Common myeloid progenitor, CD34-positive (primary cell): ENCODE measurements at places on chromosomes 2 and 18.
A peak's percentile ranks its signal among the peaks of the same experiment; 100 is the strongest.

- no peaks in the 10 kb centered on the region for H3K36me3 ChIP-seq
- H3K27me3 ChIP-seq: no peaks in the 10 kb centered on the region
- H3K27ac ChIP-seq: peak within 1 kb of the TSS; percentile 88
- peak; percentile 64 for DNase-seq
- H3K4me3 ChIP-seq: peak within 1 kb of the TSS; percentile 44
Measured at GRCh38 chr2:64019083-64019974, at the start of gene VPS54. Gene VPS54 (minus strand): TSS chr2:64019428. CDS start chr2:63983999, 35,429 bp downstream.

GRCh38 chr2:85485815-85486214 lies 53.2 kb upstream of the MAT2A start:
- no peak overlapping the region for H3K4me3 ChIP-seq
- no peaks in the 10 kb centered on the region for H3K36me3 ChIP-seq
- H3K4me1 ChIP-seq: no peaks in the 10 kb centered on the region

DNA sequence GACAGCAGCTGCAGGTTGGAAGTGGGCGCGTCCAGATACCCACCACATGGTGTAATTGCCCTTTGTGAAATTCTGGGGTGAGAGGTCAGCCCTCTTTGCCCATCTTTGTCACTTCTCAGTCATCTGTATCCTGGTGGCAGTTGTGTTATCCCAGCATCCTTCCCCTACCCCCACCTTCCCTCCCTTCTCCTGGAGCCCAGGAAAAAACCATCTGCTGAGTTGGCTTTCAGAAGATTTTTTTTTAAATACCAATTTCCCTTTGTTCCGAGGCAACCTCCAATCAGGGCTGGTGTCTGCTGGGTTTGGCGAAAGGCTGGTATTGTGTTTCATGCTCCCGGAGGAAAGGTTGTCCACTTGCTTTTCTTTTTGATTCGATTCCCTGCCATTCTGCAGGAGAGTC lies 35.2 kb downstream of the SETBP1 start:
- H3K4me1 ChIP-seq: no peaks in the 10 kb centered on the region
- no peak overlapping the region for H3K27ac ChIP-seq
- H3K36me3 ChIP-seq: peaks cover 32% of the 10 kb centered on the region
- H3K27me3 ChIP-seq: no peaks in the 10 kb centered on the region
- DNase-seq: no peak

DNA sequence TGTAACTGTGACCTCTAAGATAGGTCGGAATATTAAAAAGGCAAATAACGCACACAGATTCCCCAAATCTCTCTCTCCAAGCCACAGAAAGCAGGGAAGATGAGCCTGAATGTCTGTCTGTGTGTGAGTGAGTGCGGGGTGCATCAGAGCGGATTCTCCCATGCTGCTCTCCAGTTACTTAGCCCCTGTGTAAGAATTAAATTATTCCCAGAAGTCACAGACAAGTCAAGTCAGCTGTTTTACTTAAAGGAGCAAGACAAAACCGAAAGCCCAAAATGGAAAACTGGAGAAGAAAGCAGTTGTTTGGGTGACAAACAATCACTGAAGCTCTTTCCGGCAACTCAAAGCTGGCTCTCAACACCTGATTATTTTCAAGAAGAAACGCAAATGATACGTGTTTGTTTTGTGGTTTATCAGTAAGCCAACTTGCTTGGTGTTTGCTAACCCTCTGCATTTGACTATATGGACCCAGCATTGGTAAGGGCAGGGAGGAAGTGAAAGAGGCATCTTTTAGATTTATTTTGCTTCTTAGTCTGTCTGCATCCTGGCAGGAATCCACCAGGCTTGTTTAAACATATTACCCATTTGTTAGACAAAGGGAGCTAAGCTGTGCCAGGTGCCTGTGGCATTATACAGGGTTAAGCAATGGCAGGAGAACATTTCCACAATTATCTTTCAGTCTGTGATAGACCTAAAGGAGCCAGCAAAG lies 121.5 kb upstream of the CREB1 start:
- no peaks in the 10 kb centered on the region for H3K36me3 ChIP-seq
- H3K27ac ChIP-seq: no peak overlapping the region
- no peak for DNase-seq
- H3K27me3 ChIP-seq: no peaks in the 10 kb centered on the region
- H3K4me1 ChIP-seq: no peaks in the 10 kb centered on the region
- no peak overlapping the region for H3K4me3 ChIP-seq

GRCh38 chr2:221495731-221496130 lies 76.4 kb downstream of the EPHA4 start:
- H3K4me1 ChIP-seq: no peaks in the 10 kb centered on the region
- H3K27ac ChIP-seq: no peak overlapping the region
- no peaks in the 10 kb centered on the region for H3K27me3 ChIP-seq

DNA sequence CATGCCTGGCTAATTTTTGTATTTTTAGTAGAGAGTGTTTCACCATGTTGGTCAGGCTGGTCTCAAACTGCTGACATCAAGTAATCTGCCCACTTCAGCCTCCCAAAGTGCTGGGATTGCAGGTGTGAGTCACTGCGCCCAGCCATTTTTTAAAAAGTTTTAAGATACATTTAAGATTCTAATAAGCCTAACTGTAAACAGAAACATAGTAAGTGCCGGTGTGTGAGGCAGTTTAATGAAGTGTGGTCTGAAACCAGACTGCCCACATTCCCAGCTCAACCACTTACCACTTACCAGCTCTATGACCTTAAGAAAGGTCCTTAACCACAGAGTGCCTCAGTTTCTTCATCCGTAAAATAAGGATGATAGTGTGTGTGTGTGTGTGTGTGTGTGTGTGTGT lies 42.4 kb downstream of the TMEM237 start:
- no peak overlapping the region for H3K4me3 ChIP-seq
- no peaks in the 10 kb centered on the region for H3K4me1 ChIP-seq
- no peak for DNase-seq

DNA sequence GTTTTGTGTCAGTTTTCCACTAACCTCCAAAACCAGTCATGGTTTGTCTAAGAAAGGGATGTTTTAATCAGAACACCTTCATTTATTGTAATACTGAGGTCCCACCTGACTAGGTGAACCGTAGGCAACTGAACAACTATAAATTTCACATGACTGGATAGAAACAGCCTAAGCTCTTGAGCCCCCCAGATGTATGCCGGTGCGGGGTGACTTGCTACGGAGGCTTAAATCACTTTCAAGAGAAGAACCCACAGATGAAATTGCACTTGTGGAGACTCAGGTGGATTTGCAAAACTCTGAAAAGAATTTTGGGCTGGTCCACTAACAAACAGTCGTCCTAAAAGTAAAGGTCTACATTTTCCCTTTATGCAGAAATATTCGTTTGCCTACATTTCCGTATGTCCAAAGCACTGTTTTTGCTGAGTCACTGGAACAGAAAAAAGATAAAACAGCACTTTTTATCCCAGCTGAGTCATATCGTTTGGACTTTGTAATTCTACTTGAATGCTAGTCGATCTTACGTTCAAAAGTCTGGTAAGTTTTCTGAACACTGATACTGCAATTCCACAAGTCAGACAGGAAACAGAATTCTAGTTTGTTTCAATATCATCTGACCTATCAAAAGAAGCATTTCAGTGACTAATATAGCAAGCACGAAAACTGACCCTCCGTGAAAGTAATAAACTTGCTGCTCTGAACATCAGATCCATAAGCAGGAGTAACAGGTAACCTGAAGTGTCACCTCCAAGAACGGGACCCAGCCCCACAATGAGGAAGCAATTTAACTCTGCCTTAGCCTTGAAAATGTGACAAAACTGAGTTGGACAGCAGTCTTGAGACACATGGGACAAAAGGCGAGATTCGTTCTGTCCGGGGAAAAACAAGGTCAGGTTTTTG lies 18.1 kb downstream of the ZNF516 start:
- peak; percentile 82 for DNase-seq
- H3K27me3 ChIP-seq: no peaks in the 10 kb centered on the region
- H3K36me3 ChIP-seq: no peaks in the 10 kb centered on the region
- peak overlapping the region; percentile 83 for H3K4me3 ChIP-seq
- H3K27ac ChIP-seq: peak overlapping the region; percentile 65

DNA sequence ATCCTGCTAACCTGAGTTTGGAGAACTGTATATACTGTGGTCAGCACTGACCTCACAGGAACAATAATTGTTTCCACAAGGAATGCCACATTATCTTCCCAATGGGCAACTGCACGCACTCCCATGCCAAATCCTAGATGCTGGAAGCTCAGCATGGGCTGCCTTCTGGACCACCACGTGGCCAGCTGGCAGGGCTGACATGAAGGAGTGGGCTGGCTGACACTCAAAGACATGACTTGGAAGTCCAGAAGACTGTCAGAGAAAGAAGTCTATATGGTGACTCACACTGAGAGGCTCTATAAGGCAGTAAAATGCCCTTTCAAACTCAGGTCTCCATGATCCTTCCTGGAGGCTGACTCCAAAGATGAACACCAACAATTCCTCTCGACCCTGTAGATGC lies 98.4 kb upstream of the RNF152 start:
- no peaks in the 10 kb centered on the region for H3K36me3 ChIP-seq
- no peak overlapping the region for H3K27ac ChIP-seq
- no peak for DNase-seq

DNA sequence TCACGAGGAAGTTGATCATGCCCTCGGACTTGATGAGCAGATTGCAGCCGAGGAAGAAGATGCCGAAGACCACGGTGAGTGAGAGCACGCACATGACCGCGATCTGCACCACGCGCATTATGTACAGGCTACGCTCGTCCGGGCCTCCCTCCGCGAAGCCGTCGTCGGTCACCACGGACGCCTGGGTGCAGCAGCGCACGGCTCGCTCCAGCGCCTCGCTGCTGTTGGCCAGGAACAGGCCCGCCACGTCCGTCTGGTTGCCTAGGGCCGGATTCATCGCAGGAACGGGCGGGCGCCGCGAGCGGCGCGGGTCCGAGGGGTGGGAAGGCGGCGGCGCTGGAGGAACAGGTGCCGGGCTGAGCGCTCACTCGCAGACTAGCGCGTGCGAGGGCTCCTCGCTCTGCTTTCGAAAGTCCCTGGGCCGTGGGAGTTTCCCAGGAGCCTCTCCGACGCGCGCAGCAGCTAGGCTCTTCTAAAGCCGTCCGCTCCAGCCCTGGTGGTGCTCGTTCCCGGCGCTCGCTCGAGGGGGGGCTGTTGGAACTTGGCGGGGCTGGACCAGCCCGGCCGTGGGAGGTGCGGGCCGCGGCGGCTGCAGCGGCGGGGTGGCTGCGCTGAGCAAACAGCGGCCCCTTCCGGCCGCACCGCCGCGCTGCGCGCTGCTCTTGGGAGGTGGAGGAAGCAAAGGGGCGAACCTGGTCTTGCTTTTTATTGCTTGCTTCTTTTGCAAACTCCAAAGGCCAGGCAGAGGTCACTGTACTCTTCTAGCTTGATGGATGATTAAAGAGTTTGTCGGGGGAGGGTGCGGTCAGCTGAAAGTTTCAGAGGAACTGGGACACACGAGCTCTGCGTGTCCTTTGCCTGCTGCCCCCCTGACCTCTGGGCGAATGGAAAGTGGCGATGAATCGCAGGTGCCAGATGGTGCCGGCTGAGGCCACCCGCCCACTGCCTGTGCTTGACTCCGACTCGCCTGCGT lies at the start of gene RPRM:
Gene RPRM, minus strand, starts transcription at position 474 of the 973 bp plus-strand sequence. Its CDS starts 197 bp downstream, at position 277.
- H3K36me3 ChIP-seq: no peaks in the 10 kb centered on the region
- H3K4me1 ChIP-seq: no peaks in the 10 kb centered on the region
- DNase-seq: peak; percentile 87
- H3K27me3 ChIP-seq: peaks cover 63% of the 10 kb centered on the region

- H3K27ac ChIP-seq: no peak overlapping the region
- H3K4me3 ChIP-seq: no peak overlapping the region
- H3K4me1 ChIP-seq: no peaks in the 10 kb centered on the region
- DNase-seq: no peak
Measured at GRCh38 chr18:68604256-68604655, 110.7 kb downstream of the TMX3 start.

- H3K27me3 ChIP-seq: no peaks in the 10 kb centered on the region
- H3K27ac ChIP-seq: no peak overlapping the region
Measured at GRCh38 chr2:67515056-67515455, 117.9 kb downstream of the ETAA1 start.

DNA sequence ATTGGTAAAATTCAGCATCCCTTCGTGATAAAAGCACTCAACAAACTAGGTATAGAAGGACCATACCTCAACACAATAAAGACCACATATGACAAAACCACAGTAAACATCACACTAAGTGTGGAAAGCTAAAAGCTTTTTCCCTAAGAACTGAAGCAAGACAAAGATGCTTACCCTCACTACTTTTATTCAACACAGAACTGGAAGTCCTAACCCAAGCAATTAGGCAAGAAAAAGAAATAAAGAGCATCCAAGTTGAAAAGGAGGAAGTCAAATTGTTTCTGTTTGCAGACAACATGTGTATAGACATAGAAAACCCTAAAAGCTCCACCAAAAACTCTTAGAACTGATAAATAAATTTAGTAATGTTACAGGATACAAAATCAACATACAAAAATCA lies 271.7 kb downstream of the RBM43 start:
- DNase-seq: no peak
- no peaks in the 10 kb centered on the region for H3K4me1 ChIP-seq
- H3K36me3 ChIP-seq: no peaks in the 10 kb centered on the region
- no peak overlapping the region for H3K4me3 ChIP-seq
- H3K27ac ChIP-seq: no peak overlapping the region

DNA sequence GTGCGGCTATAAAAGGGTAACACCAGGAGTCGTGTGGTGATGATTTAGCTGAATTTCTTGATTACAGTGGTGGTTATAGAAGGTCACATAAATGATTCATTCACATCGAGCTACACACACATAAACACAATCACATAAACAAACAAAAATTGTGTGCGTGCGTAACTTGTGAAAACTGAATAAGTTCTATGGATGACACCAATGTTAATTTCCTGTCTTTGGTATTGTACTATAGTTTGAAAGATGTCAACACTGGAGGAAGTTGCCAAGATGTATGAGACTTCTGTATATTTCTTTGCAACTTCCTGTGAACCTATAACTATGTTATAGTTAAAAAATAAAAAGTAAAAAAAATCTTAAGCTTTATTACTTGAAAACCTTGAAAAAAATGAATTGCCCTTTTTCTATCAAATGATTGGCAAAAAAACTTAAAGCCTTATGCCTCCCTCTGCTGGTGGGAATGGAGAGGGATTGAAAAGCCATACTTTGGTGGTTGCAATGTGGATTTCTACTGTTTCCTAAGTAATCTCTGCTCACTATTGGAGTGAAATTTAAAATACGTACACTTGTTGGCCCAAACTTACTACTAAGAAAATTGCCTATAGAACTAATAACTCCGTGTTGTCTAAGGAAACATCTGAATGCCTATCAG lies 227.7 kb downstream of the RPIA start:
- H3K27ac ChIP-seq: no peak overlapping the region
- H3K27me3 ChIP-seq: no peaks in the 10 kb centered on the region
- H3K36me3 ChIP-seq: no peaks in the 10 kb centered on the region
- H3K4me3 ChIP-seq: no peak overlapping the region
- no peaks in the 10 kb centered on the region for H3K4me1 ChIP-seq

DNA sequence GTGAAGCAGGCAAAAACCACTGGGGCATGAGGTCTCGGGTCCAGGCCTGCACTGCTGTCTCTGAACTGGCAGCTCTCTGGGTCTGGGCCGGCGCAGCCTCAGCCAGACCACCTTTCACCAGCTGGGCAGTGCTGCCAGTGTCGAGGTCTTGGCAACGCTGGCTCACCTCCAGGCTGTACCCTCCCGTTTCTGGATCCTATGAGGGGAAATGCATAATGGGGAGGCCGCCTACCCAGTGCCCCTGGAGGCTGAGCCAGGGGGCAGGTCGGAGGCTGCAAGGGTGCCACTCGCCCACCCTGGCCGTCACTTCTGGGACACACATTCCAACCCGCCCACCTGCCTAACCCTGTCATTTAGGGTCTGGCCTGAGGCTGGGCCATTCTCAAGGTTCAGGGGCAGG lies 24.6 kb downstream of the KIF1A start:
- H3K27ac ChIP-seq: no peak overlapping the region
- H3K27me3 ChIP-seq: peaks cover 26% of the 10 kb centered on the region
- no peak for DNase-seq
